ENCODE measurements at places on chromosomes 12 and 14. TPM values are rescaled to one million over a fixed set of nuclear protein-coding genes. Genes with fewer than 3 reads are reported as not detected.

The RNU6-7 gene
- total RNA-seq, result not detected

The ANP32D gene
- not detected for total RNA-seq

The RAPGEF3 gene
- total RNA-seq, result 1.8 TPM

The CLEC6A gene
- not detected for total RNA-seq

The PDZRN4 gene
- total RNA-seq, result not detected

The CPNE6 gene
- not detected for total RNA-seq

The CACNA1C gene
- 0.14 TPM for total RNA-seq

The NID2 gene
- total RNA-seq, result 0.37 TPM

The KRT73 gene
- not detected for total RNA-seq

The SRGAP1 gene
- 0.07 TPM for total RNA-seq

GRCh38 chr14:29236401-29236800, 469.8 kb downstream of the FOXG1 start:
- DNase-seq, result no peak

GRCh38 chr14:76337635-76338545, 38.0 kb upstream of the ESRRB start:
- no peak for DNase-seq

GRCh38 chr12:24599736-24600135, 349.2 kb downstream of the BCAT1 start:
- DNase-seq, result no peak

GRCh38 chr14:53954551-53955228, 1.9 kb downstream of the BMP4 start:
- no peak for DNase-seq

- DNase-seq, result peak; percentile 74
Observed at GRCh38 chr12:106903241-106903945, 52.3 kb upstream of the TMEM263 start.

- no peak for DNase-seq
Observed at GRCh38 chr12:110269622-110270124, 11.4 kb upstream of the ATP2A2 start.

GRCh38 chr14:63761351-63762117, 33.7 kb upstream of the SGPP1 start:
- DNase-seq, result no peak

- no peak for DNase-seq
Observed at GRCh38 chr12:24027352-24027751, 77.9 kb upstream of the SOX5 start.

DNA sequence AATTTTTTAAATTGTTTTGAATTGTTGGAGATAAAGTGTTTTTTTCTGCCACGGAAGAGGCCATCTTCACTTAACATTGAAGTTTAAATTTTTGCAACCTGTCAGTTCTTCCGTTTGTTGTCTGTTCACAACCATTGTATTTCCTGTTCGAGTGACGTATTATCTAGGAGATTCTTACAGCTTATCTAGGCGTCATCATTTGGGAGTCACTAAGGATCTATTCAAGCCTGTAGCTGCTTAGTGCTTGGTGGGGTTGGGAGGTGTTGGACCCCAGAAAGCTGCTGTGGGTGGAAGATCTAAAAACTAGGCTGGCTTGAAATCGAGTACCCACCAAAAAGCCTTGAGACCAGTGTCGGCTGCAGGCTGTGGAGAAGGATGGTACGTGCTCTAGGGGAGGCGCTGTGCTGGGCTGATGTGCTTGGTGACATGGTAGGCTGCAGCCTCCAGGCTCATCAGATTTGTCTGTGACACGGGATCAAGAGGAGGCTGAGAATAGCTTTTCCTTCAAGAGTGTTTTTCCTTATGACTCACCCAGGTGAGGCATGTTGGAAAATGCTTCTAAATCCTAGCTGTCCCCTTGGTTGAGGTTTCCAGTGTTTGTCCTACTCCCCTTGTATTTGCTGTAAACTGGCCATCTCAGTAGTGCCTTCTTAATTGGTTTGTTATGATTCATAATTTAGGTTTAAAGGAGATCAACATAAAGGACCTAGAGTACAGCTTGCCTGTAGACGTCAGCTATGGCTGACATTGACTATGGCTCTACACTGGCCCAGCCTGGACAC, 57.8 kb downstream of the ATG14 start:
- DNase-seq, result no peak

DNA sequence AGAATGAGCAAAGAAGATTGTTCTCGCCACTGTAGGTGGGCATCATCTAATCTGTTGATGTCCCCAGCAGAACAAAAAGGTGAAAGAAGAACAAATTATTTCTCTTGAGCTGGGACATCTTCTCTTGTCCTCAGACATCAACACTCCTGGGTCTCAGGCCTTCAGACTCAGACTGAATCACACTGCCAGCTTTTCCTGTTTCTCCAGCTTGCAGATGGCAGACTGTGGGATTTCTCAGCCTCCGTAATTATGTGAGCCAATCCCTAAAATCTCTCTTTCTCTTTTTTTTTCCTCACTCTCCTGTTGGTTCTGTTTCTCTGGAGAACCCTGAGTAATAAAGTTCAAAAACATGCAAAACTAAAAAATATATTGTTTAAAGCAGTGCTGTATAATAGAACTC, 3.7 kb upstream of the TMPRSS12 start:
- DNase-seq, result no peak

DNA sequence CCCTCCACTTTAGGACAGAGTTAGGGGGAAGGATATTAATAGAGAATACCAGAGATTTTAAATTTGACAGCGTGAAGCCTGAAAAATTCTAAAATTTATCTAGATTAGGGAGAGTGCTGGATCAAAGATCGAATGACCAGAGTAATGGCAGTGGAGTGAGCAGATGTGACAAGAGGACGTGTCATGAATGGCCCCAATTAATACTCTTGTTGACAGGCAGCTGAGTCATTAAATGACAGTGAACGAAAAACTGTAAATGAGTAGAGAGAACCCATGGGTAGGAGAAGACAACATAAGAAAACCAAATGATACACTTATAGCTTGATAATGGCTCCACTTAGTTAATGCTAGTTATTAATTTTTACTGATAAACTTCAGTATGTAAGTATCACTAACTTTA, 73.9 kb upstream of the PLEKHA5 start:
- DNase-seq, result no peak

- DNase-seq, result no peak
Observed at GRCh38 chr14:93317210-93317874, 15.5 kb downstream of the BTBD7 start.

GRCh38 chr12:109726511-109727038, 12.9 kb downstream of the FAM222A start:
- DNase-seq, result no peak

- no peak for DNase-seq
Observed at GRCh38 chr12:42278128-42278510, 40.1 kb upstream of the YAF2 start.

DNA sequence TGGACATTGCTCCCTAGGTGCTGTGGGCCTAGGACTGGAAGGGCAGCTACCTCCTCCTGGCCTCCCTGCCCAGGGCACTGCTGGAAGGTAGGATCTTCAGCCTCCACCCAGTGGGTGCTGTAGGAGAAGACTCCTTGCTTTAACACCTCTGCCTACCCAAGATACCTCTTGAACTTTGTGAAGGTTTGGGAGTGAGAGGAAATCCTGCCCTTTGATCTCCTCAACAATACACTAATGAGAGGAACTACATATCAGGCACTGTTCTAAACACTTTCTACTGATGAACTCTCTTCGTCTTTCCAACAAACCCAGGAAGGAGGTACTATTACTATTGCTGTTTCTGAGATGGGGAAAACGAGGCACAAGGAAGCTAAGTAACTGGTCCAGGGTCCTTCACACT, 66.9 kb downstream of the PLEKHG3 start:
- DNase-seq, result no peak

DNA sequence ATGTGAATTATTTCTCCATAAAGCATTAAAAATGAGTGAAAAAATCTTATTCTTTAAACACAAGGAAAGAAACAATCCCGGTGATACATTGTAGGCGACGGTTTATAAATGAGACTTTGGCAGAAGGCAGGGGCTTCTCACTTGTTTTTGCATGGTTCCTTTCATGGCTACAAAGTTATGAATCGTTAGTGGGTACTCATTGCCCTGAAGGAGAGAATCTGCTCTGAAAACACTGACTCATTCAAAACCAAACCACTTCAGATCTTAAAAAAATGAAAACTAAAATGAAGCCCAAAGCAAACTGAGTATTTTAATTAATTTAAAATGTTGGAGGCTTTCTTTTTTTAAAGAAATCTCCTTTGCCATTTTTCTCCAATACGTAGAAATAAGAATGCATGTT, 41.4 kb upstream of the AMIGO2 start:
- DNase-seq, result no peak

GRCh38 chr14:68506021-68506644, 286.7 kb downstream of the ZFP36L1 start:
- no peak for DNase-seq

GRCh38 chr14:24806061-24806678, 172.2 kb upstream of the GZMB start:
- DNase-seq, result no peak

DNA sequence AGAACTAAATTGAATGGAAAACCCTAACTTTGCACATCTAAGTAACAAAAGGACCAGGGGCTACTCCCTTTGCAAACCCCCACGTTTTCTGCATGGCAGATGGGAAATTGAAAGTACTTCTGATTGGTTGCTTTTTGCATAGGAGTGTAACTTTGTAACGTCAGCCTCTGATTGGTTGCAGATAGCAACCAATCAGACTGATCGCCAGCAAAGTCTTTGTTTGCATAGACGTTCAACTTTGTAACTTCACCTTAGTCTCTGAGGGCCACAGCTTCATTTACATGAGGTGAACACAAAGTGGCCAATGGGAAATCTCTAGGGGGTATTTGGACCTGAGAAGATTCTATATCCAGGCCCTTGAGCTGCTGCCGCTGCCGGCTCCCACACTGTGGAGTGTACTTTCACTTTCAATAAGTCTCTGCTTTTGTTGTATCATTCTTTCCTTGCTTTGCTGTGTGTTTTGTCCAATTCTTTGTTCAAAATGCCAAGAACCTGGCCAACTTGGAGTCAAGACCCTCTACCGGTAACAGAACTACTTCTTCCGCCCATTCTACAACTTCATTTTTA, 102.5 kb upstream of the PRICKLE1 start:
- no peak for DNase-seq

DNA sequence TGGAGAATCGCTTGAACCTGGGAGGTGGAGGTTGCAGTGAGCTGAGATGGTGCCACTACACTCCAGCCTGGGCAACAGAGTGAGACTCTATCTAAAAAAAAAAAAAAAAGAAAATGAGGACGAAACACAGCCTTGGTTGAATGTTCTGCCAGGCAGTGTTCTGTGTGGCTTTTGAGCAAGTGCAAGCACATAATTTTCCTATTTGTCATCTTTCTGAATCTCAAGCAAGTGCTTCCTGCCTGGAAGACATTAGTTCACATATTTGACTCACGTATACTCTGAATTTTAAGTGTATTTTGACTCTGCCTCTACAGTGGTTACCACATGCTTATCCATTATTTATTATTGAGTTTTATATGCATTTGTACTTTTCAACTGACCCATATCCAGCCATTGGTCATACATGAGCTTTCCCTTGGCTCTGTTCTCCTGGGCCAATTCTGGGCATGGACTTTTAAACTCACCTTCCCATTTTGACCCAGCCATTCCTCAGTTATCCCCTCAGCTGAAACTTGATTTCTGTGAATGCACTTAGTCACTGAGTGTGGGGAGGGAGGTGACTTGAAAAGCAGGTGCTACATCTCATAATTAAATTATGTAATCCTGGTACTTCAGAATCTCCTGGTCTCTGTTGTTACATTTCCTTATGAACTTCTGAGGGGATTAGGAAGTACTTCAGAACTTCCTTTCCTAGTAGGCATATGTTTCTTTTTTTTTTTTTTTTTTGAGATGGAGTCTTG, 8.1 kb downstream of the OR10G2 start:
- no peak for DNase-seq

DNA sequence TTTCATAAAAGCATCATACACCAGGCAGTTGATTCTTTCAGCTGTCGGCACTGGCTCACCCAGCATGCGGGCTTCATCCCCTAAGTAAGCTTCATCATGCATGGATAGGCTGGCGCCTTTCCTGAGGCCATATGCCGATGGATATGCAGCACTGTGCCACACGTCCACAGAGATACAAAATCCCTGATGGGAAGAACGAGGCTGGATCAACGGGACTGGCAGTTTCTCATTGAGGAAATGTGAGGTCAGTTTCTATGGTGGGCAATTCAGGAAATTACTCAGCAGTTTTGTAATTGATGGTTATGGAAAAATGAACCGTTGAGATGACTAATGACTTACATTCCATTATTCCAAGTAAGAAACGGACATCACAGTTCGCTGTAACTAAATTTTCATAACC, 453.8 kb downstream of the TMEM121 start:
- DNase-seq, result no peak

DNA sequence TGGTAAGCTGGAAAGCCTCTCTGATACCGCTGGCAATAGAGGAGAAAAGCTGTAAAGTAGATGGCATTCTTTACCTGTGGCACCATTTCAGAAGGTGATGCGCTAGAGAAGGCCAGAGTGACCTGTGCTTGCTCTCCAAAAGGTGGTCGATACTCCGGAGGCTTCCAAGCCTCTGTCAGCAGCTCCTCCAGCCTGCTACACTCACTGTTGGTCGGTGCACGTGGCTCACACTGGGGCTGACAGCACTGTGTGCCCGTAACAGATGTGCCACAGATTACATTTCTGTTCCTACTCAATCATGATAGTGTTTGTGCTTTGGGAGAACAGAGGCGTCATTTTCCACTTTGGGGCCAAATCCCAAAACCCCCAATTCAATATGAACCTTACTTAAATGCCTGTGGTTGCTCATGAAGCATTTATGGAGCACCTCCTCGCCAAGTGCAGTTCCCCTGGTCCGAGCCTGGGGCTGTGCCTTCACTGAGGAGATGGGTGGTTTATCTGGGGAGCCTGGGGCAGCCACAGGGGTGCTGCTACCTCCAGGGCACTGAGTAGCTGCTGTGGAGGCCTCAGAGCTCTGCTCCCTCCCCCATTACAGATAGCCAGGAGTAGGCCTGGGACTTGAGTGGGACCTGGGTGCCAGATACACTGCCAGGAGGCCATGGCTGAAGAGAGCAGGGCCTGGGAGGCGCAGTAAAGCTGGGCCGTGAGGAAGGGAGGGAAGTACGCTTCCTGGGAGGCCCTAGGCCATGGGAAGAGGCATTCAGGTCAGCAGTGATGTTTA, 26.8 kb downstream of the CCNK start:
- DNase-seq, result no peak

DNA sequence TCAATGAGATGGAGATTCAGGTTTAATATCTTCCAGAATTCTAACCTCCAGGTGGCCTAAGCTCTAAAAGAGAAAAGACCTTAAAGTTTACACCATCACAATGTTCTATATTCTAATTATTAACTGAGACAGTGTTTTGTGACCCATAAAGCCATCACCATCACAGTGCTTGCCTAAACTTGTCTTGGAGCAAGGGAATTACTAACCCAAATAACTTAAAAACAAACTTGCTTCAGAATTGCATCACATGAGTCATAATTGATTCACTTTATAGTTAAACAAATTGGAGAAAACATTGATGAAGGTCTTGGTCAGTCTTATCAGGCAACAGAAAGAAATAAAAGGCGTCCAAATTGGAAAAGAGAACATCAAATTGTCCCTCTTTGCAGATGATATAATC, 54.5 kb upstream of the ALG10 start:
- no peak for DNase-seq

GRCh38 chr14:89891055-89891454, 63.5 kb downstream of the EFCAB11 start:
- no peak for DNase-seq
